Kidney (tissue), 22 donors: ENCODE measurements at places on chromosomes 12 and 14.

- no peak for DNase-seq
Observed at GRCh38 chr14:54349713-54350112, 47.1 kb upstream of the CDKN3 start.

GRCh38 chr12:1716911-1717310 lies 26.0 kb downstream of the ADIPOR2 start:
- no peak for DNase-seq

DNA sequence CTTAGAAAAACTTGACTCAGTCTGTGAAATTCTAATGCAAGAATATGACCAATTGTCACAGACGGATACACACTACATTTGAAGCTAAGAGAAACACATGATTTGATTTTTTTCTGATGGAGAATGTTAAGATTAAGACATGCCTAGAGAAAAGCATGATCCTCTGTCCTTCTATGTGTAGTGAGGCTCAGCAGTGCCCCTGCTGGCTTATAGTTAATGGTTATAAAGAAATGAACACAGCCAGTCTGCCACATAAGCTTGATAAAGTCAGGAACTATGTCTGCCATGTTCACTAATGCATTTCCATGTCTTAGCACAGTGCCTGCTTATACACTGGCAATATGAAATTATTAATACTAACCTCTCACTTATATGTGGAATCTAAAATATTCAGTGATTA lies 168.1 kb upstream of the DAAM1 start:
- no peak for DNase-seq

DNA sequence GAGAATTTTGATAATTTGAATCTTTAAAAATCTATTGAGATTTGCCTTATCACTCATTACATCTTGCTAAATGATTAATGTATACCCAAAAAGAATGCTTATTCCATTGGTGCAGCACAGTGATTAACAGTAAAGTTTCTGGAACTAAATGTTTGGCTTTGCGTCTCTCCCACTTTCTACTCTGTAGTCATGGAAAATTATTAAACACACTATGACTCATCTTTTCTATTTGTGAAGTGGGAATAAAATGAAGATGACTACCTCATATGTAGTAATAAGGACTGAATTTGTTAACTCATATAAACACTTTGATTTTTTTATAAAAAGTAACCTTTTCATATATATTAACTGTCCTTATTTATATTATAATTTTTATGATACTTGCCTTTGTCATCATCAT lies 118.1 kb downstream of the RERGL start:
- no peak for DNase-seq

GRCh38 chr12:25979563-25979962 lies 21.1 kb downstream of the RASSF8 start:
- no peak for DNase-seq
